ENCODE measurements at places on chromosomes 4 and X. TPM values are rescaled to one million over a fixed set of nuclear protein-coding genes. Genes with fewer than 3 reads are reported as not detected.

The SUV39H1 gene
- total RNA-seq = 10.5 TPM

The GIMD1 gene
- total RNA-seq = not detected

The RIPPLY1 gene
- not detected for total RNA-seq

The FOXO4 gene
- total RNA-seq = 3.5 TPM

The NEIL3 gene
- 8.2 TPM for total RNA-seq

The GPR119 gene
- total RNA-seq = not detected

The POU4F2 gene
- total RNA-seq = not detected

The TRIM61 gene
- 1.4 TPM for total RNA-seq

The RIBC1 gene
- total RNA-seq = 1.2 TPM

The PRKG2 gene
- 1.4 TPM for total RNA-seq

The PKD2 gene
- 40.1 TPM for total RNA-seq

The GNL3L gene
- 14.5 TPM for total RNA-seq

The ZCCHC18 gene
- total RNA-seq = 0.18 TPM

The ARHGAP6 gene
- 2.5 TPM for total RNA-seq

The NAT8L gene
- under 0.01 TPM for total RNA-seq

The NAA11 gene
- total RNA-seq = not detected

The MRPS18C gene
- total RNA-seq = 19.9 TPM

The TMSB15C gene
- 3.2 TPM for total RNA-seq

The MTNR1A gene
- total RNA-seq = not detected

The KDR gene
- total RNA-seq = 0.86 TPM

The MAGEA2 gene
- not detected for total RNA-seq
